ENCODE measurements at places on chromosomes 6 and 20.

- no peak for DNase-seq
Measured at GRCh38 chr6:163231356-163232014, 183.0 kb upstream of the QKI start.

DNA sequence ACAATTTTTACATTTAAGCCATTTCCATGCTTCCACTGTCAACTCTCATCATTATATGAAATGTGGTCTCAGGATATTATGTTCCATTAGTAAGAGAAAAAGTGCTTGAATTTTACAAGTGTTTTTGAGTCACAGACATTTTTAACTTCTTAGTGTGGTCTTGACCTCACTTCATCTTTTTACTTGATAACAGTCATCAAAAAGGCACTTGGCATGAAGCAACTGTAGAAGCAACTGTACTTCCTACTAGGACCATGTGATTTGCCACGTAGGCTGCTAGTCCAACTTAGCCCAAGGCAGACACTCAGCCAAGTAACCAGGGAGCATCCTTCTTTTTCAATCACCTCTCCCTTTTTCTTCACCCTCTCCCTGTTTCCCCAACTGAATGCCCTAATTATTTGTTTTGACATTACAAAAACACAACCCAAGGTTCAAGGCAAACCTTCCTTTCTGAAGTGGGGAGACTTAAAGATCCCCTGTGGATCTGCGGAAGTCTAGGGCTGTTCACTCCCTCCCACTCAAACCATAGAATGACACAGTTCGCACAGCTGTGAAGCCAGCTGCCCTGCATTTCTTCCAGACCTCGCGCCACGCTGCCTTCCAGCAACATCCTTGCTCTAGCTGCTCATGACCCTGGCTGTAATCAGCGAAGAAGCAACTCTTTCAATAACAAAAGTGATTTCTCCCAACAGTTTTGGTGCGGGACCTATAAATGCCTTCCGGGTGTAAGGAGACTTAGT, 45.0 kb downstream of the PHACTR1 start:
- DNase-seq: no peak

DNA sequence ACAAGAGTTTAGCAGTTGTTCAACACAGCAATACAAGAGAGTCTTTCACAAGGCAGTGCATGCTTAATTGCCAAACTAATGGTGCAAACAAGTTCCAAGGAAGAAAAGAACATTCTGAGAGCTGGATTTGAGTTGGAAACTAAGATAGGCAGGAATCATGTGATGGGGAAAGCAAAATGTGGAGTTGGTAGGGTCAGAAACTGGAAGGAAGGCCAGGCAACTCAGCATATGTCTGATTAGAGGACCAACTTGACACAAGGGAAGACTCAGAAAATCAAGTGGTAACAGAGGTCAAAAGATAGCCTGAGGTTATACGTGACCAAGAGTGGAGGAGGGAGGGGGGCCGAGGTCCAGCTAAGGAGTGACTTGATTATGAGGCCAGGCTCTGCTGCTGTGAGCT, 117.3 kb downstream of the SMLR1 start:
- no peak for DNase-seq

DNA sequence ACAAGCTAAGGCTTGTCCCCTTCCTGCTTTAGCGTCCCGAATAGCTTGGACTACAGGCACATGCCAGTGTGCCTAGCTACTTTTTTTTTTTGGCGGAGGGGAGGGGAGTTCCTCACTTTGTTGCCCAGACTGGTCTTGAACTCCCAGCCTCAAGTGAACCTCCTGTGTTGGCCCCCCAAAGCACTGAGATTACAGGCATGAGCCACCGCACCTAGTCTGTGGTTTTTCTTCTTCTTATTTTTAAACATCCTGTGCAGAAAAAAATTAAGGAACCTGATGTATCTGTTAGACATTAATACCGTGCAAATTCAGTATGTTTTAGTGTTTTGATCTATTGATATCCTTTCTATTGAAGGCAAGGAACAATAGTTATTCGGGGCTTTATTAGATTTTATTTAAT, 25.7 kb downstream of the HIVEP1 start:
- no peak for DNase-seq

GRCh38 chr6:56445818-56446217, 196.9 kb downstream of the DST start:
- DNase-seq: no peak
